RPMI8226 (cell line): ENCODE measurements at places on chromosomes 16 and 17.

- no peak for DNase-seq
These were observed 1672.0 kb downstream of the TP53TG3F start for GRCh38 chr16:35131429-35131828.

DNA sequence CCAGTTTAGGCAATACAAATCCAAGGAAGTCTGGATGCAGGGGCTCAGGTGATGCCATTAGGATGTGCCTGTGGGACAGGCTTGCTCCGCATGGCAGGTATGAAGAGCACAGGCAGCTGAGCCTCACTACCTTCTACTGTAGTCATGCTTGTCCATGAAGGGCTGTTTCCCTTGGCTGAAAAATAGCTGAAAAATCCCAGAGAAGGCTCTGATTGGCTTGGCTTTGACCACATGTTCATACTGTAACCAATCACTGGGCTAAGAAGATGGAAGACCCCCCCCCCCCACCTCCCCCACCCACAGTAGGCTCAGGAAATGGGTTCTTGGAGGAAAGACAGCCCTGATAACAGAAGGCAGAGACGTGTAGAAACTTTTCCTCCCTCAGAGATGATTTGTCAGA, 66.5 kb upstream of the LGALS9 start:
- no peak for DNase-seq

DNA sequence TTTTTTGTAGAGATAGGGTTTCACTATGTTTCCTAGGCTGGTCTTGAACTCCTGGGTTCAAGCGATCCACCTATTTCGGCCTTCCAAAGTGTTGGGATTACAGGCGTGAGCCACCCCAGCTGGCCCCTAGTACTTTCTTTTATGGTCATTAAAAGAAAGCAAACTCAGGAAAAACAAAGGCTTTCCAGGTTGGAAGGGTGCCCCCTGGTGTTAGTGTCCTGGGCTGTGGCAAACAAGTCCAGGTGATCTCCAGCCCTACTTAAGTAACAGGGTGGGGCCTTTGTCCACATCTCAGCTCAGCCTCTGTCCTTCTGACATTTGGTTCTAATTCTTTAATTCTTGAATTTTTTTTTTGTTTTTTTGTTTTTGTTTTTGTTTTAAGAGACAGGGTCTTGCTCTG, 6.9 kb downstream of the IGFBP4 start:
- DNase-seq, result peak; percentile 74

GRCh38 chr16:83737729-83738354, 69.9 kb upstream of the HSBP1 start:
- no peak for DNase-seq

DNA sequence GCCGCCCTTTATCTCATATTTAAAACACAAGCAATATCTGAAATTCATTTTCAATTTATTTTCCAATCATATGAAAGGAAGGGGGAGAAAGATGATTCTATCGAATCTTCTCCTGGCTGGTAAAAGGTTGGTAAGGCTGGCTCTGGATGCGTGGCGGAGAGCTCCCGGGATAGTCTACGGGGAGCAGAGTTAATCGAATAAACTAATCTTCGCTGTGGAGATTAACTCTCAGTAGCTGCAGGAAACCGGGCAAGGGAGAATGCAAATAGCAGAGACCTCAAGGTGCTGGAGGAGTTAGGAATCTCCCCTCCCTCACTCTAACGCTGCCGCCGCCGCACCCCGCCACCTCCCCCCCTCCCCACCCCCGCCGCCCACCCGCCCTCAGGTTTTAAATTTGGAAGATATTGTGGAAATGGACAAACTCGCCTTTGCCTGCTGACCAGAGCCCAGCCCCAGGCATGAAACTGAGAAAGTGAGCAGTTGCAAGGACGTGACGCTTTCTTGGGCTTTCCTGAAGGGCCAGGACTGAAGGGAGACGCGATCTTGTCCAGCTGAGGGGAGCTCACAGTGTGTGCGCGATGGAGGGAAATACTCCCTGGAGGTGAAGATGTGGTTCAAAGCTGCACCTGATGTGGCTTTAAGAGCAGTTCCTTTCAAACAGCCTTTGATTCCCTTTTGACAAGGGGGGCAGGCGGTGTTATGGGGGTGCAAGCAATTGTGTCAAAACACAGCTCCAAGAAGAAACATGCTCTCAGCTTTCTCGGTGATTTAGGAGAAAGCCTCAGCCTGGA, 308.2 kb upstream of the IRX3 start:
- DNase-seq, result no peak

DNA sequence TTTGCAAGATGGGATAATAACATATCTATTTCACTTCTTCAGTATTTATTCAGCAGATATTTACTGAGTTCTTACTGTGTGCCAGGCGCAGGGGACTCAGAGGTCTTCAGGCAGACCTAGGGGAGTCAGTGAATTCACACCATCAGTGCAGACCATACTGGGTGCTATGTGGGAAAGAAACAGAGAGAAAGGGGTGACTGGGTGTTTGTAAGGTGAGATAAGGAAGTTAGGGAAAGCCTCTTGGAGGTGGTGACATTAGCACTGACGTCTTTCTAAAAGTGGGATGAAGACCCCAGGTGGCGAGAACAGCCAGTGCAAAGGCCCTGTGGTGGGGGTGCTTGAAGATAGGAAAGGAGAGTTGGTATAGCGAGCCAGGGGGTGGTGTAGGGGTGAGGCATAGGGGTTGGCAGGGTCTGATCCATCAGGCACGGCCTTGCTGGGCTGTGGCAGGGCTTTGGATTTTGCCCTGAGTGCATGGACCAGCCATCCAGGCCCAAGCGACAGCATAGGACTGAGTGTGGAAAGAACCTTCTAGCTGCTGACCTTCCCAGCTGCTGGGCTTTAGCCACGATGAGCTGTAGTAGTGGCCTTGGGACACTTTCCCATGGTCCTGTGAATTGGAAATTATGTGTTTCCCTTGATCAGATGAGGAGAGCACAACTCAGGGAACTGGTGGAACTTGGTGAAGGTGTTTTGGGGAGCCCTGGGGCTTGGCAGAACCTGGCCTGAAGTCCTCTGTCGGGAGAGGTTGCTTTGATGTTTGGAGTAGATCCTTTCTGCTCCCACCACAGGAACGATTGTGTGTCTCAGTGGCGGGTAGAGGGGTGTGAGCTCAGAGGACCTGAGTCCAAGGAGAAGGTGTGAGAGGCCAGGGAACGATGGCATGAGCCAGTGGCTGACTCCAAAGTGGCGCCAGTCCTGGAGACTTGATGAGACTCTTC, 3.9 kb upstream of the SOCS1 start:
- no peak for DNase-seq
